ENCODE measurements at places on chromosomes 3 and 15.

- no peak for DNase-seq
Measured at GRCh38 chr15:74240897-74241614, 4.9 kb downstream of the CCDC33 start.

DNA sequence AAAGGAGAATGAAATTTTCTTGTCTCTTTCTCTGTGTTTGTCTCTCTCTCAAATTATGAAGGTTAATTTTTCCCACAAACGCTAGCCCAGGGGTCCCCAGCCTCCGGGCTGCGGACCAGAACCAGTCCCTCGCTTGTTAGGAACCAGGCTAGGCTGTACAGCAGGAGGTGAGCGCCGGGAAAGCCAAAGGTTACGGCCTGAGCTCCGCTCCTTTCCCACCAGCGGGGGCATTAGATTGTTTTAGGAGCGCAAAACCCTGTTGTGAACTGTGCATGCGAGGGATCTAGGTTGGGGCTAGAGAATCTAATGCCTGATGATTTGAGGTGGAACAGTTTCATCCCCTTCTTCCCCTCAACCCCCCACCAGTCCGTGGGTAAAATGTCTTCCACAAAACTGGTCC is 74.7 kb upstream of the ZNF385D start:
- DNase-seq = no peak

- DNase-seq = no peak
Measured at GRCh38 chr3:110925798-110926197, 145.8 kb upstream of the NECTIN3 start.

DNA sequence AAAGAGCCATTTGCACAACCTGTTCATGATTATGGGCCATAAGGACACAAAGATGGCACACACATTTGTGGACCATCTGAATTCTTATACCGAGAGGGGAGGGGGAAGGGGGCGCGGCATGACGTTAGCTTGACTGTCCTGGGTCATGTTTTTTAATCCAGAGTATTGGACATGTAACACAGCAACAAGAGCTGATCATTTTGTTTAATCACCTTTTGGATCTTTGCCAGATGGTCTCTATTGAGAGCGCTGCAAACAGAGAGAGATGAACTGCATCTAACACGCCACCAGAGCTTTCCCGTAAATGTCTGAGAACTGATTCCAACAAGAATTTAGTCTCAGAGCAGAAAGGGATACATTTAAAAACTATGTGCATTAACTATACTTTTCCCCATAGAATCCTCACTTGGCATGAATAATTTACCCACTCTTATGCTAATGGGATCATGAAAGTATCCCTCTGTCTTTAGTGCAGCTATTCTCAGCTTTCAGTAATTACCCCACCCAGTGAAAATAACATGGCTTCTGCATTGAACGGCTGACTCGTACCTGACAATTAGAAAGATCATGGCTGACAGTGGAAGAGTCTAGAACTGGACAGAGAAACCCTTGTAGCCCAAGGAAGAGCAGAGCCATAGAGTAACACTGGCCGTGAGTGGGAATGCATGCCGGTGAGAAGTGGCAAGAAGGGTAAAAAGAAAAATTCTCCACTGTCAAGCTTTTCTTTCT is 22.6 kb downstream of the MEIS2 start:
- DNase-seq = no peak

- no peak for DNase-seq
Measured at GRCh38 chr3:127321371-127321770, 33.5 kb upstream of the PRR20G start.

DNA sequence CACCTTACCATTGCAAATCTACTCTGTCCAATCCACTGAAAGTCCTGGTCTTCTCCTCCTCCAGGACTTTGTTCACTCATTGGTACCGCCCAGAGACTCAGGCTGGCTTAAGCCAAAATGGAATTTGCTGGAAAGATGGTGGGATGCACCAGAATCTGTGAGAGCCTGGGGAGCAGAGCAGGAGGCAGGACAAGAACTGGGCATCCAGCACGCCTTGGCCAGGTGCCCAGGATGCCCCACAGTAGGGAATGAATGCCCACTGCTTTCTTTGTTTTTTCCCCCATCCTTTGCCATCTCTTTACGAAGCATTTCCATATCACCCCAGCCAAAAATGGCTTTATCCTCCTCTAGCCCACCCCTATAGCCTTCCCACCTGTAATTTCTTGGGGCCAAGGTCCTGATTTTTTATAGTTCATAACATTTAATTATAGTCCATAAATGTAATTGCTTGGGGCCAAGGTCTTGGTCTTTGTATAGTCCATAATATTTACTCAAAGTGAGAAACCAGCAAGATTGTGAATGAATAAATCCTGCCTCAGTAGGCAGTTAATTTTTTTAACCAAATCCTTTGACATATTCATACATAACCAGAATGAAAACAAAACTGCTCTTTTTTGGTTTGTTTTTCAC is 23.3 kb upstream of the IREB2 start:
- DNase-seq = no peak

DNA sequence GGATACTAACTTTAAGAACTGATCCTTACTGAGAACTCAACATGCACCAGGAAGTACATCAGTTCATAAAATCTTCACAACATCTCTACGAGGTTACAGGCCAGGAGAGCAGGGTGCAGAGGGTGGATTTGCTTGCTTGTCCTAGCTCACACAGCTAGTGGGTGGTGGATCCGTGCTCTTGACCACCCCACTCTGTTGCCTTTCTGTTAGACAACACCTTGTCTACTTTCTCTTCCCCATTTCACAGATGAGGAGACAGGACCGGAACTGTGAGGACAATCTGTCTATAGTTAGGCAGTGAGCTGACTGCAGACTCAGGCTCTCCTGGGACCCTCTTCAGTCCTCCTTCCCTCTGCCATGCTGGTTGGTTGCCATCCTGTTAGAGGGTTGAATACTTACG is 221.7 kb upstream of the TLE3 start:
- DNase-seq = no peak

GRCh38 chr3:112231727-112232126 is 62.3 kb downstream of the SLC9C1 start:
- no peak for DNase-seq

DNA sequence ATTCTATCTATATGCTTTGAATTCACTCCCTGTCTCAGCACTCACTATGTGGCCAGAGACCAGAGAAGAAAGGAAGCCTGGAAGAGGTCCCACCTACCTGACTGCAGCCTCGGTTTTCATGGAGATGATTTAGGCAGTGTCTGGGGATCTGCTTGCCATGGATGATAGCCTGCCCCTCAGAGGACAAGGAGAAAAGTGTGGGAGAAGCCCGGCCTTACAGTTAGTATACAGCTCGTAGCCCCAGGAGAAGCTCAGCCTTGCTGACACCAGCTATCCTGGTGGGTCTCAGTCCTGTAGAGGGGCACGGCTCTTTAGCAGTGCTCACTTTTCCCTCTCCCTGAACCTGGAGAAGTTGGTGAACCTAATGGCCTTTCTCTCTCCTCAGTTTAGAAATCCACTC is 25.9 kb upstream of the RTP4 start:
- no peak for DNase-seq

DNA sequence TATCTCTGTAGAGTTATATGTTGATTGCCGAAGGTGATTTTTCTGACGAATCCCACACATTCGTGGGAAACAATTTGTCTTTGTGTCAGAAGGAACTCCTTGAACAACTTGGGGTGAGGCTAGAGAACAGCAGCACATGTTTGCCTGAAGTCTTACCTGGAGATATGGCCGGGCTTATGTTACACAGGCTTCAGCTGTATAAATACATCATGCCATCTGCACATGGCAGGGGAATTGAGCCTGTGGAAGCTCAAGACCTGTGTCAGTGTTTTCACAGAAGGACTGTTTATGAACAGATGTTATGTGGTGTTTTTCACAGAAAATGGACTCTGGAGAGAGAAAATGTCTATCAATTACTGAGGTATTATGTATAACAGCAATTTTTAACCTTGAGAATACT is 203.6 kb upstream of the MDFIC2 start:
- no peak for DNase-seq

DNA sequence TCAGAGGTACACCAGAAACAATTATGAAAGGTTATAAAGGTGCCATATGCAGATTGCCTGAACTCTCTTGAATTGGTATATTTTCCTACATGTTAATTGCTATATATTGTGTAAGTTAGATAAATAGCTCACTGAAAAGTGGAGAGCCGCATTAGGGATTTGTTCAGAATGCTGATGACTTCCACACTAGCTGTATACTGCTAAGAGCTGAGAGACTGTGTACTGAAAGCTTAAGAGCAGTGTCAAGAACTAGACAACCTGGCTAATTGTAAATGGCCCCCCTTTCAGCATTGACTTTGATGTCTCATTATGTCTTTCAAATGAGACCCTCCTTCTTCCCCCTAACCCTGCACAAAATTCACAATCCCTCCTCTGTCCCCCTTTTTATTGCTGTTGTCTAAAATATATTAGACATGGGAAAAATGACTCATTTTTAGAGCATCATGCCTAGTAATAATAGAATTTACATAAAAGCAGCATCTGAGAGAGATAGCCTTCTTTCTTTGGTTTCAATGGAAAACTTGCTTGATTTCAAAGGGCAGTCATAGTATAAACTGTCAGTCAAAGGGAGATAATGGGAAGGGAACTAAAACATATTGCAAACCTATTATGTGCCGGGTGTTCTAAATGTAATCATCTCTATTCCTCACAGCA is 34.7 kb upstream of the GREM1 start:
- no peak for DNase-seq

DNA sequence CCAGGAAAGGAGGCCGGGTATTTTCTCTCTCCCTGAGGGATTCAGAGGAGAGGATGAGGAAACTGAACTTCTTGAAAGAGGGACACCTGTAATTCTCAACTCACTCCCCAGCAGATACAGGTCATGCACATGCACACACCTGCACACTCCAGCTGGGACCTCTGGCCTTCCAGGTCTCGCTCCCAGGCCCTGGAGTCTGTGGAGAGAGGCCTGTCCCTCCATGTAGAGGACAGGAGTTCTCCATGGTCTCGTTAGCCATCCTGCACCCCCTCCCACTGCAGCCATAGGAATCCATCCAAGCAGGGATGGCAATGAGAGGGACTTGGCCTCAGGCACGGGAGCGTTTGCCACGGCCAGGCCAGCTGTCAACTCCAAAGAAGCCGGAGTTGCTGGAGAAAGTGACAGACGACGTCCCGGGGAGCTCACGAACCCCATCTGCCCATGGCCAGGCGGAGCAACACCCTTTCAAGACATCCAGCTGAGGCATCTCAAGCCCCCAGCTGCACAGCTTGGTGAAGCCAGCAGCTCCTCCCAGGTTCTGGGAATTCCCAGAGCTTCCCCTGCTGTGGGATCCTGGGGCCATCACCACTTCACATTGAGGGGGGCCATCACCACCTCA is 223.3 kb downstream of the UACA start:
- DNase-seq = no peak

Data from GM12892 (cell line).